ENCODE measurements at places on chromosomes 16 and 17.

- DNase-seq, result no peak
Measured at GRCh38 chr16:88869673-88869980, 3.2 kb upstream of the PABPN1L start.

DNA sequence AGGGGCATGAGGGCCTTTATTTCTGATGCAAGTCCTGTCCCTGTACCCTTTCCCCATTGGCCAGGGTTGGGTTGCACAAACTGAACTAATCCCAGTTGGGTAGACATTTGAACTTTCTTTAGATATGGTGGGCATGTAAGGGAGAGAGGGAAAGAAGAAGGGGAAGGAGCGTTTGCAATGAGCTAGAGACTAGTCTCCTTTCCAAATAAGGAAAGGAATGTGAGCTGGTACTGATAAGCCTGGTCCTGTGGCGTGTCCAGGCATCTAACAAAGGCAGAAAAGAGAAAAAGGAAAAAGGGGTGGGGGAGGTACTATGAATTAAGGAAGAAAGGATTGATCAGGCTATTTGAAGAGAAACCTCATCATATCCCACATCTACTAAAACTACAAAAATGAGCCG lies 20.3 kb downstream of the CHMP6 start:
- DNase-seq, result no peak

GRCh38 chr16:87815567-87815966 lies 49.8 kb upstream of the KLHDC4 start:
- DNase-seq, result no peak

DNA sequence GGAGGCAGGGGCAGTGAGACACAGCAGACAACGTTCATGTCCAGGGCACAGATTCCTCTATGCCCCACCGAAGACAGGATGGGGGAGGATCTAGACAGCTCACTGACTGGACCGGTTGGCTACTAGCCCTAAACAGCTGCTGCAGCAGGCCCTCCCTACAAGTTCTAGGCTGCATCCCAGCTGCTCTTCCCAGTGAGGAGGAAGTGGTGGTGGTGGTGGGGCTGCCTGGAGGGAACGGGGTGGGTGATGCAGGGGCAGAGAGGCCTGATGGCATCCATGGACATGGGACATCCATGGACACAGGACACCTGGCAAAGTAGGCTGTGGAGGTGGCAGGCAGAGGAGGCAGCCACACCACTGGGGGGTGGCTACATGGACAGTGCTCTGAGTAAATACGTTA lies 18.3 kb downstream of the SPHK1 start:
- no peak for DNase-seq

DNA sequence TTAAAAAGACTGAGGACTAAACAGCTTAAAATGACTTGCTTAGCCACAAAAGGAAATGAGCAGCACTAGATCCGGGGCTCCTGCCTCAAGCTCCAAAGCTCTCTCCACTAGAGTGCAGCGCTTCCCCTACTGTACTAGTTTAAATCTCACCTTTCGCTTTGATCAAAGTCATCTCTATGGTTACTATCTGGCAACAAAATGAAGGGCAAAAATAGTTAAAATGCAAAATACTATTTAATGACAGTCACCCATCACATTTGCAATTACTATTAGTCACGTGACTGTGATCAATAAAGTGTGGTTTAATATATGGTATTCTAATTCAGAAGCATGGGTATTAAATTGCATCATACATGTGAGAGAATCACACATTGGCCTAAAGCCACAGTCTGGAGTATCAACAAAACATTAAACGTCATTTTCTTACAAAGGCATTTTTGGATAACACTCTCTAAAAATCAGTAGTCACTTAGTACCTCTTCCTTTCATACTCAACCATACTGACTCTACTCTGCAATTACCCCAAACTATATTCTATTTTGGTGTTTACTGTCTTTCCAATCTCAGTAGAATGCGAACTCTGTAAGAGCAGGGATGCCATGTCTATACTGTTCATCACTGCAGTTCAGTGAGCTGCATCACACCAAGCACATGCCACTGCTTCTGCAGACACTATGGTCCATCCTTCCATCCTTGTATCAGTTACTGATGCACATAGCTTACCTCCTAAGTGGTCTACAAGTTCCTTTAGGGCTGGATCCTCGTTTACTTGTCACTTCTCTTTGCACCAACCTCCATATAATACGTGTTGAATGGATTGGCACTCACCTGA lies 6.2 kb downstream of the PSMD12 start:
- DNase-seq, result peak; percentile 34

DNA sequence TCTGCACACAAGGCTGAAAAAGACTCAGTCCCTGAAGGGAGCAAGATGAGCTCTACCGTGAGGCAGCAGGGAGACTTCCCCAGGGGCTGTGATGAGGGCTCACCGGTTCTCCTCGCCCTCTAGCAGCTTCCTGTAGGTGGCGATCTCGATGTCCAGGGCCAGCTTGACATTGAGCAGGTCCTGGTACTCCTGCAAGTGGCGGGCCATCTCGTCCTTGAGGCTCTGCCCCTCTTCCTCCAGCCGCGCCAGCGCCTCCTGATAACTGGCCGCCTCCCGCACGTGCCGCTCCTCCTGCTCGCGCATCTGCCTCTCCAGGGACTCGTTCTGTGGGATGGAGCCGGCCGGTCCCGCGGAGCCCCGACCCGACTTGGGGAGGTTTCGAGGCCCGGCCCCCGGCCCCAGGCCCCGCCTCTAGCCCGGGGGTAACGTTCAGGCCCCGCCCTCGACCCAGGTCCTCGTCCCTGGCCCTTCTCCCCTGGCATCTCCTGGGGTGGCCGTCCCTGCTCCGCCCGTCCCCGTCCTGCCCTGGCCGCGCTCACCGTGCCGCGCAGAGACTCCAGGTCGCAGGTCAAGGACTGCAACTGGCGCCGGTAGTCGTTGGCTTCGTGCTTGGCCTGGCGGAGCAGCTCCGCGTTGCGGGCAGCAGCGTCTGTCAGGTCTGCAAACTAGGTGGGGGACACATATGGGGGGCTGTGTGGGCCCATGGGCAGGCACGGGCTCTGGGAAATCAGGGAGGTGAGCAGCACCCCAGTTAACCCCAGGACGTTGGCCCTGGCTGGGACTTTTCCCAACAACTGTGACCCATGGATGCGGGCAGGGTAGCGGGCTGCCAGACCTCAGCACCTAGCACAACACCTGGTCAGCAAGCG lies 3.9 kb downstream of the GFAP start:
- peak; percentile 41 for DNase-seq

GRCh38 chr16:75296606-75297005 lies 45.2 kb upstream of the BCAR1 start:
- no peak for DNase-seq

GRCh38 chr16:69773260-69773947 lies 11.3 kb downstream of the WWP2 start:
- DNase-seq, result no peak

GRCh38 chr16:87101903-87102302 lies 215.3 kb downstream of the C16orf95 start:
- DNase-seq, result no peak

- DNase-seq, result no peak
Measured at GRCh38 chr17:27438348-27438998, 17.8 kb upstream of the KSR1 start.

DNA sequence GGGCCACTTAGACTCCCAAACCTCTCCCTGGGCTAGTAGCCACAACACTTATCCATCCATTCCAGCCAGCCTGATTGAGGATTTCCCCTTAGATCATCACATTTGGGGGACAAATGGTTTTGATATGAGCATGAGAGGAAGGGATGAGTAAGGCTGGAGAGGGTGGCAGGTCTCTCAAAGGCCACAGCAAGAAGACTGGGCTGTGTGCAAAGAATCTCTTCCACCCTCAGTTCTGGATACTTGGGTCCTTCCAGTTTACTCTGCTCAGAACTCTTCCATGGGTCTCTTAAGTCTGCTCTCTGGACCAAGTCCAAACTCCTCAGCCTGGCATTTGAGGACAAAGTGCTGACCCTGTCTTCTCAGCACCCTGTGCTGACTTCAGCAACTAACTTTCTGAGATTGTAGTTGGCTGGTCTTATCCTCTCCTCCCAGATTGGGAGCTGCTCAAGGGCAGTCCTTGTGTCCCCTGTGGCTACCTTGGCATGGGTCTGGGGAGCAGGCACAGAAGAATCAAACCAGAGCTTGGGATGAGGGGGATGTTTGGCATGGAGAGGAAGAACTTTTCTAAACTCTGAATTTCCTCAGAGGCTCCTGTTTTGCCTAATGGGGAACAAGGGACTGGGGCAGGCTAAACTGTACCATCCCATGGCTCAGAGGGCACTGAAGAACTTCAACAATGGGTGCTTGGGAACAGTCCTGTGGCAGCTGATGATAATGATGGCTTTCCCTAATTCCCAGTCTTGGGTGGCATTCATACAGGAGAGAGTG lies 3.1 kb upstream of the NFATC3 start:
- no peak for DNase-seq

DNA sequence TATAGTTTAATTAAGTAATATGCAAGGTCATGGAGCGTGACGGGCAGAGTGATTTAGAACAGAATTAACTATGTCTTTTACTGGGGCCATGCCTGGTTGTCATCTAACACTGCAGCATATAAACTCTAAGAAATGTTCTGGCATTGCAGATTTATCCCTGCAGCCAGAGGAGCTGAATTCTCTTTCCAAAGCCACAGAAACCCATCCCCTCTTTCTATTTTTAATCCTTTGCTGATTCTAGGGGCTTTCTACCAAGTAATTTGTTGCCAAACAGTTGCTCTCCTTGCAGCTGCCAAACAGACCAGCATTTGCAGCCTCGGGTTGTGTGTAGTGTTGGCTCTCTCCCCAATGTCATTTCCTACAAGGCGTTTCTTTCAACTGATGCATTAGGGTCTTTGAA lies 243.2 kb upstream of the MON1B start:
- DNase-seq, result no peak

- DNase-seq, result no peak
Measured at GRCh38 chr17:345992-346785, 6.4 kb downstream of the RPH3AL start.

- no peak for DNase-seq
Measured at GRCh38 chr16:80936410-80936809, 70.3 kb downstream of the CMC2 start.

- no peak for DNase-seq
Measured at GRCh38 chr16:17350207-17350606, 120.6 kb downstream of the XYLT1 start.
